ENCODE measurements at places on chromosomes 6 and 20.

DNA sequence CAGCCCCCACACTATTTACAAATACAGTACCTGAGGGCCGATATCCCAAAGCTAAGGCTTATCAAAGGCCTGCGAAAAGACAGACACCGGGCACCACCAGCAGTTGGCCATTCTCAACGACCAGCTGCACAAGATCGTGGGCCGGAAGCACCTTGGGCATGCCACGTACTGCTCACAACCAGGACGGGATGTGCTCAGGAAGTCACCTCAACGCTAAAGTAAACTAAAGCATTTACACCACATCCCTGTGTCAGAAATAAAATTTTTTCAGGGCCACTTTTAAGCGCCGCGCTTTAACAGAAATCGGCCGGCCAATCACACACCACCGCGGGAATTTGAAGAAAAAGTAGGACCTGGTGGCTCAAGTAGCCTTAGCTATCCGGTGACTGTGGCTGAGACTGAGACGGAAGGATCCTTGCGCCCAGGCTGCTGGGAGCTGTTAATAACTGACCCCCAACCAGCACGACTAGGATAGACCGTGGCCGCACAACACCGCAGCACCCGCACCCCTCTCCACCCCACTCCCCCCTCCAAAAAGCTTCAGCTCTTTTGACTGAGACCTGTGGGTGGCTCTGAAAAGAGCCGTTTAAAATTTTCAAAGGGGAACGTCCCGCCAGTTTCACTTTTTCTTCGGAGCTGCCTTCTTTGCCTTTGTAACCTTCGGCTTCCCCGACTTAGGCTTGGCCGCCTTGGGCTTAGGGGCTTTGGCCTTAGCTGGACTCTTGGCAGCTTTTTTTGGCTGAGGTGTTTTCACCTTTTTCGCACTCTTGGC, 131.2 kb upstream of the BTN3A2 start:
- DNase-seq, result no peak

GRCh38 chr20:48697845-48698491, 129.8 kb downstream of the PREX1 start:
- DNase-seq, result peak; percentile 99

- DNase-seq, result no peak
These were observed 816.5 kb upstream of the GJE1 start for GRCh38 chr6:141316236-141316635.

DNA sequence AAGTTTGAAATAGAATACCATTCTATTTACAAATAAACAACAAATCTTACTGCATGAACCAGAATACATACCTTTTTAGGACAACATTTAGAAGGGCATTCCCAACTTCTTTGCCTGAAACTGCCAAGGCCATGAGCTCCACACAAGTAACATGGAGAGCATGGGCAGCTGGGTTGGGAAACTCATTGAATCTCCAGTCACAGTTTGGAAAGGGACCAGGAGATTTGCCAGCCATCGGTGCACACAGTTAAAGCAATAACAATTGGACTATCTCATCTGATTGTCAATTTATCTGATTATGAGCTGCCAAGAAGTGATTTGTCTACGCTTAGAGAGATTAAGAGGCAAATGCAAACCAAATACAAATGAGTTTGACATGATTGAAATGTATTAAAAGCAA, 19.9 kb downstream of the ARG1 start:
- DNase-seq, result no peak

DNA sequence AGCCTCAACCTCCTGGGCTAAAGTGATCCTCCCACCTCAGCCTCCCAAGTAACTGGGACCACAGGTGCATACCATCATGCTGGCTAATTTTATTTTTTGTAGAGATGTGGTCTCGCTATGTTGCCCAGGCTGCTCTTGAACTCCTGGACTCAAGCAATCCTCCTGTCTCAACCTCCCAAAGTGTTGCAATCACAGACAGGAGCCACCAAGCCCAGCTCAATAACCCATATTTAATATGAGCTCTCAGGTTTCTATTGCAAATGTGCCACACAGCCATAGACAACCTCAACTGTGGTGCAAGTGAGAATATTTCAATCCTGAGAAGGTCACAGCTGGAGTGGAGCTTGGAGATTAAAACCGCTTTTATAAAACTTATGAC, 14.4 kb downstream of the JPH2 start:
- DNase-seq, result no peak

DNA sequence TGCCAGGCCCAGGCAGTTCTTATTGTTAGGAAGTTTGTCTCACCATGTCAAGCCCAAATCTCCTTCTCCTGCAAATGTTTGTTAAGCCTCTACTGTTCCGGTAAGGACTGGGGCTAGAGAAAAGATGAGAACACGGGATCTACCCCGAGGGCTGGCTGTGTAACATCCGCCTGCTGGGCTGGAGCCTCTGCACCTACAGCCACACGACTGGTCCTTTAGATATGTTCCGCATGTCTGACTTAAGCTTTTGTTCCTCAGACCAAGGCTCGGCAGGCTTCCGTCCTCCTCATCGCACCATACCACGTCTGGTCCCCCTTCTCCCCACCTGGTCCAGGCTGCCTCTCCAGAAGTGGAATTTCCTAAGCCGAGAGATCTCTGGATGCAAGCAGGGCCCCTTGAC, 2.6 kb downstream of the GHRH start:
- no peak for DNase-seq

- DNase-seq, result no peak
These were observed 52.7 kb downstream of the ZDHHC14 start for GRCh38 chr6:157433678-157434081.

DNA sequence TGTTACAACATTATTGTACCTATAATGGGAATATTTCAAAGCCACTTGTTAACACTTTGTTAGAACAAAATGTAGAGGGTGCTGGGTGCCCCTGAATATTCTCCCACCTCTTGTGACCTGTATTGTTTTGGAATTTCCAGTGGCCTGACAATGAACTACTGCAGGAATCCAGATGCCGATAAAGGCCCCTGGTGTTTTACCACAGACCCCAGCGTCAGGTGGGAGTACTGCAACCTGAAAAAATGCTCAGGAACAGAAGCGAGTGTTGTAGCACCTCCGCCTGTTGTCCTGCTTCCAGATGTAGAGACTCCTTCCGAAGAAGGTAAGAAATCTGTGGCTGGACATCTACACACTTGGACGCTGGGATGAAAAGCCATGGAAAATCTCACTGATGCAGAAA, 28.9 kb downstream of the PLG start:
- no peak for DNase-seq

GRCh38 chr20:8339349-8339748, 207.3 kb downstream of the PLCB1 start:
- no peak for DNase-seq

DNA sequence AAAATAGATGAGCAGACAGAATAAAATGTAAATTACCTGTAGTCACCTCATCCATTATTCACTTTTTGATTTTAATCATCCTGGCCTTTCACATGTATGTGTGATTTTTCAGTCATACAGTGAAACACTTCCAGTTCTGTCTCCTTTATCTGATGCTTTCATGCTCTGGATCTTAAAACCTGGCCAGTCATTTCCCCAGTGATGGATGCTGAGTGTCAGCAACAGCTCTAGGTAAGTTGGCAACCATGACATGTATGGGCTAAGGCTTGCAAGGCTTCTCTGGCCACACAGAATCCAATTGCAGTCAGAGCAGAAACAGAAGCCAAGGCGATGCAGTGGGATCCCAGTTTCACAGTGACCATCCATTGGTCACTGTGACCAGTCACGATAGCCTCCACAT, 35.8 kb downstream of the FBXO9 start:
- DNase-seq, result no peak

GRCh38 chr6:165634101-165634880, 28.8 kb downstream of the PDE10A start:
- no peak for DNase-seq

DNA sequence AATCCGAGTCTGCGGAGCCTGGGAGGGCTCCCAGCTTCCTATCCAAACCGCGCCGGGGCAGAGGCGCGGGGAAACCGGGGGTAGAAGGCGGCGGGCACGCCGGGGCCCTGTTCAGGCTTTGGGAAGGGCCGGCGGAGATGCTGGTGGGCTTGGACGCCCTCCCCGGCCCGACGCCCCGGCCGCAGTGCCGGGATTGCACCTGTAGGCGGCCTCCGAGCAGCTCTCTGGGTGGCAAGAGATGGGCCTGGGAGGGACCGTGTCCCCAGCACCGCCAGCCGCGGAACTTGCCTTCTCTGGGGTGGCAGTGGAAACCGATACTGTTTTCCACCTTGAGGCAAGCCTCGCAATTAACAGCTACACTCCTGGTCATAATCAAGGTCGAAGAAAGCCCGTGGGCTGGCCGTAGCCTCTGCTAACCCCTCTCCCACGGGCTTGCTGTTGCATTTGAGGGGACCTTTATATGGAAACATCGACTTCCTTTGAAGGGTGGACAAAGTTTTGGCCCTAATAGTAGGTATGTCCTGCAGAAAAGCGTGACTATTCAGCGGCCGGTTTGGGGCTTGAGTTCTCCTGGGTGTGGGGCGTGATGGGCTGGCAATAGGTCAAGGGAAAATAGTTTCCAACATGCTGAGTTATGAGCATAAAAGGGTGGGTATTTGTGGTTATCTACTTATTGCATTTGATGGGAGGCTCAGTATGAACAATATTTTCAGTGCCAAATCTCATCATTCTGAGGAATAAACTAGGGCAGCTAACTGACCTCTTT, 1.1 kb upstream of the JAG1 start:
- peak; percentile 78 for DNase-seq

DNA sequence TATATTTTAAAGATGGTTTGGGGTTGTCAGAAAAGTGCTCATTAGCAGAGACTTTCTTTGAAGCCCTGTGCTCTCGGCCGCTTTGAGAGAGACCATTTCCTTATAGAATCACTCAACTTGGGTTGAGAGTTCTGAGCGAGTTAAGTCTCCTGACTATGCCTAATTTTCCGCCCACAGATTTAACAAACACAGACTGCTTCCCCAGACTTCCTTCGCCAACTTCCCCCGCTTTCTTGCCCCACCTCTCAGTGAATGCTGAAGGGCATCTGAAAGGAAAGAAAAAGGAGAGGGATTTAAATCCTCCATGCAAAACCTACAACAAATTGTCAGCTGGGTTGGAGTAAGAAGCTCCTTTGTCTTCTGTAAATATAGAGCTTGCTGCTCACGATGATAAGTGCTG, 224.0 kb downstream of the EYA2 start:
- no peak for DNase-seq

DNA sequence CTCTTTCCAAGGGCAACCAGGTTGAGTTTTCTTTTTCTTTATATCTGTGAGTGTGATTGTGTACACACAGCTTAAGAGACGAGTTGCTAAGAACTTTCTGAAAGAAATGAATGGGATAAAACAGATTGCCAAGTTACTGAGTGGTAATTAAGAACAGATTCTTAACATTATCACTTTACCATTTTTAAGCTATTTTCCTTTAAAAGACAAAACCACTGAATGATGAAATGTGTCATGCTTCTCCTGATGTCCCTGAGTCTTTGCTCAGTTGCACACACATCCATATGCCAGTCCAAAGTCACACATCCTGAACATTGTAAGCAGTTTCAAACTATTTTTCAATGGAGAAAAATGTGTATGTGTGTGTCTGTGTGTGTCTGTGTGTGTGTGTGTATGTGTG, 5.5 kb upstream of the DAAM2 start:
- no peak for DNase-seq

GRCh38 chr6:47091886-47092668, 49.9 kb upstream of the ADGRF1 start:
- DNase-seq, result no peak

- DNase-seq, result no peak
These were observed 637 bp upstream of the SLC22A3 start for GRCh38 chr6:160347259-160348222.

- DNase-seq, result peak; percentile 83
These were observed 55.0 kb upstream of the VSX1 start for GRCh38 chr20:25136643-25137559.

DNA sequence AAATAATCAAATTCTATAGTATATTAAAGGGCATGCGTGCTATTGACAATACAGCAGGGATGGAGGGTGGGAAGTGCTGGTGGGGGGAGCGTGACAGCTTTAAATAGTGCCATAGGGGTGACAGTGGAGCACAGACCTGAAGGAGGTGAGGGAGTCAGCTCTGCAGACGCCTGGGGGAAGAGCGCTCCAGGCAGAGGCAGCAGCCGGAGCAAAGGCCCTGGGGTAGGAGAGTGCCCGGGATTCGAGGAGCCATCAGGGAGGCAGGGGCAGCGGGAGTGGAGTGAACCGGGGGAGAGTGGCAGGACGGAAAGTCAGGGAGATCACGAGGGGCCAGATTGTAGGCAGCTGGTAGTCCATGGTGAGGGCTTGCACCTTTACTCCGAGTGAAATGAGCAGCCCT, 78.4 kb upstream of the CCDC167 start:
- DNase-seq, result no peak

GRCh38 chr6:149859368-149859767, 4.8 kb downstream of the LRP11 start:
- DNase-seq, result no peak

DNA sequence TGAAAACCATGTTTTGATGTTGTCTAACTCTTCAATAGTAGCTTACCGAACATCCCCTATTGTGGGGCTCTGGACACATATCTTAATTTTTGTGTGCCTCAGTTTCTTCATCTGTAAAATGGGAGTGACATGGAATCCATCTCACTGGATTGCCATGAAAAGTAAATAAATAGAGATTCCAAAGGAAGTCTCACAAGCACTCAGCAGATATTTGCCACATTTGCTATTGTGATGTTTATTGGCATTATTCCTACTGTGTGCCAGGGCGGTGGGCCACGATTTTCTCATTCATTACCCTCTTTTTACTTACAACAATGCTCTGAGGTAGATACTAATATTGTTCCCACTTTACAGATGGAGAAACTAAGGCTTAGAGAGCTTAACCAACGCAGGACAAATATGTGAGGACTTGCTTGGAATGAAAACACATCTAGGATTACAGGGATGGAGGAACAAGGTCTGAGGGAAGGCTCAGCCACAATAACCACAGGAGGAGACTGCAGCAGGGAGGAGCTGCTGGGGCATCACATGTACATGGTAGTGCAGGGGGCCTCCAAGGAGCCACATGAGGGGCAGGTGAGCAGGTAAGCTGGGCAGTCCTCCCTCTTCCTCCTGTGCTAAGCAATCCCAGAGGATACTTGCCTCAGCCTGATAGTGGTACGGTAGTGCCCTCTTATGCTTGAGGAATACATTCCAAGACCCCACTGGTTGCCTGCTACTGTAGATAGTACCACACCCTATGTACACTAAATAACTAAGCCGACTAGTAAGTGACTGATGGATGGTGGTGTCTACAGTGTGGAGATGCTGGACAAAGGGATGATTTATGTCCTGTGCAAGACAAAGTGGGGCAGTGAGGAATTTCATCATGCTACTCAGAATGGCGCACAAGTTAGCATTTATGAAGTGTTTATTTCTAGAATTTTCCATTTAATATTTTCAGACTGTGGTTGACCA, 176.9 kb downstream of the FOXA2 start:
- DNase-seq, result no peak

DNA sequence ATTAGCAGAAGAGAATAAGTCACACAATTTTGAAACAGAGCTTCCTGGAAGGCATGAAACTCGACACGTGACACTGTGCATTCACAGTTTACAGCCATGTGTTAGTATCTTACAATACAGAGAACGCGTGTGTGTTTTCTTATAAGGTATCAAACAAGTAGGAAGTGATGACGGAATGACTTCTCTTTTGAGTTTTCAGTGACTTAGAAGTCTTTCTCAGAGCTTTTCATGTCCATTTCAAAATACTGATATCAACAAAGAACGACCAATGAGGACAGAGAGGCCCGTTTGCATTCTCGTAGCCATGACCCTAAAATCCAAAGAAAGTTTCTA, 36.6 kb upstream of the DUSP22 start:
- no peak for DNase-seq

GRCh38 chr6:149699150-149699549, 18.8 kb downstream of the LATS1 start:
- DNase-seq, result no peak

- DNase-seq, result peak; percentile 91
These were observed 49.7 kb downstream of the TOP1 start for GRCh38 chr20:41078329-41078728.
